ENCODE measurements at places on chromosomes 5 and 9.

DNA sequence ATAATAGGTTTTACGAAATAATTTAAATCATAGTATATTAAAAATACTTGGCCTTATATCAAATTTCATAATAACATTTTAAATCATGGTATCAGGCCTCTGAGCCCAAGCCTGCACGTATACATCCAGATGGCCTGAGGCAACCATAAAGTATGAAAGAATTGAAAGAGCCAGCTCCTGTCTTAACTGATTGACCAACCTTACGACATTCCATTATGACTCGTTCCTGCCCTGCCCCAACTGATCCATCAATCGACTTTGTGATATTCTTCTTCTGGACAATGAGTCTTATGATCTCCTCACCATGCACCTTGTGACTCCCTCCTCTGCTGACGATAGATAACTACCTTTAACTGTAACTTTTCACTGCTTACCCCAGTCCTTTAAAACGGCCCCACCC, 545.0 kb downstream of the MTRR start:
- no peak for DNase-seq

- no peak for DNase-seq
These were observed 1.5 kb downstream of the NDFIP1 start for GRCh38 chr5:142110046-142110531.

- no peak for DNase-seq
These were observed 101.0 kb upstream of the IRX2 start for GRCh38 chr5:2852446-2852845.

DNA sequence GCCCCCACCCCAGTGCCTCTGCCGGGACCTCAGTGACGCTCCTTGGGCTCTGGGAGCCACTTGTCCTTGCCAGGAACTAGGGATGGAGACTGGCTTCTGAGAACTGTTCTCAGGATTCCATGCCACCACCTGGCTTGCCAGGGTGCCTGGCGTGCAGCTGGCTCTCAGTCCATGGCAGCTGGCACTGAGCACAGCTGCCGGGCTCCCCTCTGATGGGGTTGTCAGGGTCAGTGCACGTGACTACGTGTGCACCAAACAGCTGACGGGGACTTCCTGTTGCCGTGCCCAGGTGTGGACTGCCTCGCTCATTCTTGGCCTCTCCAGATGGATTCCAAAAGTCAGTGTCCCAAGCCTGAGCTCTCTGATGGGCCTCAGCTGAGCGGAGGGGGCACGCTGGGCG, 9.4 kb downstream of the KCNT1 start:
- DNase-seq = no peak

DNA sequence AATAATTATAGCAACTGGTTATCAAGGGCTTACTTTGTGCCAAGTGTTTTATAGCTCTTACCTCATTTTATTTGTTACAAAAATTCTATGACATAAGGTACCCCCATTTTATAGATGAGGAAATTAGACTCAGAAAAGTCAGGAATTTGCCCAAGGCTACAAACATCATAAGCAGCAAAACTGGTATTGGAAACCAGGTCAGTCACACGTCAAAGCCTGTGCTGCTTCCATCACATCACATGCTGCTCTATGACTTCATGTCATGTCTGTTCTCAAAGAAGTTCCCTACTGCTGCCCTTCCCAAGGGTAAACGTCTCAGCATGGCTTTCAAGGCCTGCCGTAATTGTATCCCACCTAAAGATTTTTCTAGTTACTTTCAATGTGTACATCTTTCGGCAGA, 6.9 kb upstream of the KIF2A start:
- no peak for DNase-seq

DNA sequence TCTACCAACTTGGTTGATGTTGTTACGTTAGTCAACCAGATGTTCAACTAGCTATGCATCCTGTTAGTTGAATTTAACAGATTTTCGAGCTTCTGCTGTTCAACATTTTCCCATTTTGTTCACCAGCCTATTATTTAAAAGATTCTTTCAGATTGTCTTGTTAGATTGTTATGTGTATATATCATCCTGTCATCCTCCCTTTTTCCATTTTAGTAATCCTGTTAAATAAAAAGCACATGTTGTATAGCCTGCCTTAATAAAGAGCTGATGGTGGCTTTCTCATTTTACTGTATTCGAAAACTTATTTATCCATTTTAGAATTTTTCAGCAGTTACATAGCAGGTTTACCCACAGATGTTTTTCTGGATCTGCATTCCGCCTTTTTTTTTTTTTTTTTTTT, 4.3 kb downstream of the TMEFF1 start:
- DNase-seq = no peak

GRCh38 chr5:73940801-73941200, 314.8 kb downstream of the ARHGEF28 start:
- DNase-seq = no peak

GRCh38 chr5:99398976-99399375, 470.2 kb upstream of the CHD1 start:
- DNase-seq = no peak

DNA sequence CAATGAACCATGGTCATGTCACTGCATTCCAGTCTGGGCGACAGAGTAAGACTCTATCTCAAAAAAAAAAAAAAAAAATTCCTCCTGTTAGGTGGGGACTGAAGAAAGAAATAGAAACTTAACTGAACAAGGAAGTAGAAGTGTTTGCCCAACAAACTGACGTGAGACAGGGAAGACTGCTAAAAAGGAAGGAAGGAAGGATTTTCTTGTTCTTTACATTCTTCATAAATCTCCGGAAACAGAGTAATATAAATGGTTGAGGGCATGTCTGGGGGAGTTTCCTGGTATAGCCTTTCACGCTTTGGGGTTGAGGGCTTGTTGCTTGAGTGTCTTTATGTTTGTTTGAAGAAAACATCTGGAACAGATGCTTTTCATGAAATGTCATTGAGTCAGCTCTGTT, 3.1 kb downstream of the TOR1B start:
- DNase-seq = no peak

GRCh38 chr9:134360897-134361296, 34.6 kb downstream of the RXRA start:
- DNase-seq = no peak

DNA sequence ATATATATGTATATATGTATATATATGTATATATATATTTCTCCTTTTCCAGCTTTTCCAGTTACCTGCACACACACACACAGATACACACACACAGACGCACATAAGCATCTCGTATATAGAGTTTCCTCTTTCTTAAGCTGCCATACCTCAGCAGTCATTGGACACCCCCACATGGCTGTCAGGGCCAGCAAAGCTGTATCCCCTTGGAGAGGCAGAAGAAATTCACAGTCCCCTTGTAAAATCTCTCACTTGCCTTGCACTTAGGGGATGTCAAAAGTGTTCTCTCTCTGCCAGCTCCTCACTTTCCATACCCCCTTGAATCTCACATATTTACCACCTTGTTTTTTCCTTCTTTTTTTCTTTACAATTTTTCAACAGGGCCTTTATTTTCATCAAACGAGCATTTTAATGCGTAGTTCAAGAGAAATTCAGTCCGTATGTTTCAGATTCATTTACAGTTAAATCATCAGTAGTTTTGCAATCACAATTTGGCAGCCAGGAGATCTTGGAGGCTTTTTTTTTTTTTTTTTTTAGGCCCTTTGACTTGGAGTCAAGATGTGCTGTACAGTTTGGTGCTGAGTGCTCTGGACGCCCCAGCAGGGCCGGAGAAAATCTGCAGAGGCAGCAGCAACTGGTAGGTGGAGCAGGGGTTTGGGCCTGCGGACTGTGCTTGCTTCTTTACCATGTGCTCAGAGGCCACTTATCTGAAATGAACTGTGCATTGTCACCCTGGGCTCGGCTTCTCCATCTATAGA, 244.9 kb upstream of the KLF4 start:
- DNase-seq = no peak

DNA sequence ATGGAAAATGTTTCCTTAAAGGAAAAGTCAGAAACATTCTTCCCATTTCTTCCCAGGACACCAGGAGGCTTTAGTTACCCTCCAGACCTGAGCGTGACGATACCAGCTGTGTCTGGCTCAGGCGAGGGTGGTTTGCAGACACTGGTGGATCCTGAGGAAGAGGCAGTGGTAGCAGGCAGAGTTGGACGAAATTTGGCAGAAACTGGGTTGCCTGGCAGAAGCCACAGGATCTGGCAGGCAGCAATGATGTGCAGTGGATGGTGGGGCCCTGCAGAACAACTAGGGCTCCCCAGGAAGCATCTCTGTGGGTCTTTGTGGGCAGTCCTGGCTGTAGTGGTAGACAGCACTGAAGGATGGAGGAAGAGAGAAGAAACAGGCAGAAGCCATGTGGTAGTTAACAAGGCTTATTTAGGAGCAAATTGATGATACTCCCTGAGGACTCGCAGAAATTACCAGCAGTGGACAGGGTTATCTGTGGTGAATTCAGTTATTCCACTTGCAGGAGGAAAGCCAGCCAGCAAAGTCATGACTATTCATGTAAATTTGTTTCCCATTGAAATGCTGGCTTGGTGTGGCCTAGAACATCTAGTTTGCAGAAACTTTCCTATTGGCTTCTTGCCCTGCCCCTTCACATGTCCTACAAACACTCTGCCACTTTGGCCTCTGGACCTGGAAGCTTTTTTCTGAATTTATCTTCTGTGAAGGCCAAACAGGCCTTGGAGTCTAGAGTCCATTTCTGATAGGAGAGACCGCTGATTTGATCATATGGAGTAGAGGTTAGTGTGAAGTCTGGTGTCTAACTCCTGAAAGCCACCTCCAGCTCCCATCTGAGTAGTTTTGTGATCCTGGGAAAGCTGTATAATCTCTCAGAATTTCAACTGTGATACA, 212.0 kb downstream of the DMRT2 start:
- no peak for DNase-seq

DNA sequence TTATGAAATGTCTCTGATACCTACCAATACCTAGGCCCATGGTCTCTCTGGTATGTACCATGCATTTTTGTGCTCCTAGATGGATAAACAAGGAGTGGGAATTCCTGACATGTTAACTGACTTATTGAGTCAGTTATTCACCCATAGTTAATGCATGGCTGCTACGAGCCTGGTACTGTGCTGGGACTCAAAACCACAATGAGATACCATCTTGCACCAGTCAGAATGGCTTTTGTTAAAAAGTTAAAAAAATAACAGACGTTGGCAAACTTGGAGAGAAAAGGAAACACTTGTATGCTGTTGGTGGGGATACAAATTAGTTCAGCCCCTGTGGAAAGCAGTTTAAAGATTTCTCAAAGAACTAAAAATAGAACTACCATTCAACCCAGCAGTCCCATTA, 293.8 kb downstream of the OSTF1 start:
- DNase-seq = no peak

- no peak for DNase-seq
These were observed 674.0 kb downstream of the DMRTA1 start for GRCh38 chr9:23120630-23121029.

GRCh38 chr5:3634061-3634460, 38.4 kb downstream of the IRX1 start:
- no peak for DNase-seq

GRCh38 chr5:109681763-109682162, 8.0 kb upstream of the MAN2A1 start:
- no peak for DNase-seq

DNA sequence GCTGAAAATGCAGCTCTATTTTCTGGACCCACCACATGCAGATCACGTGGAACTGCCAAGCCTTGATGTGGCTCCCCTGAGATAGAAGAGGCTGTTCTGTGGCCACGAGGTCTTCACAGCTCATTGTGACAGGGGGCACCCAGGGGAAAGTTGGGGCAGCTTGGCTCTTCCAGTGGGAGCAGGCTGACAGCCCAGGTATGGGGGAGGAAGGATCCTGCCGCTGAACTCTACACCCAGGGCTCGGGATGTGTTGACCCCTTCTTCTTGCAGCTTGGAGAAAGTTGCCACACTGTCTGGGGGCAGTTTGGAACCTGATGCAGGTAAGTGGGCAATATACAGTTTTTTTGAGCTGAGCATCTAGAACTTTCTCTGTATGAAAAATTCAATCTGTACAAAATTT, 133.6 kb upstream of the PITX1 start:
- DNase-seq = no peak

GRCh38 chr9:104586496-104587180, 12.6 kb downstream of the OR13C5 start:
- DNase-seq = no peak

DNA sequence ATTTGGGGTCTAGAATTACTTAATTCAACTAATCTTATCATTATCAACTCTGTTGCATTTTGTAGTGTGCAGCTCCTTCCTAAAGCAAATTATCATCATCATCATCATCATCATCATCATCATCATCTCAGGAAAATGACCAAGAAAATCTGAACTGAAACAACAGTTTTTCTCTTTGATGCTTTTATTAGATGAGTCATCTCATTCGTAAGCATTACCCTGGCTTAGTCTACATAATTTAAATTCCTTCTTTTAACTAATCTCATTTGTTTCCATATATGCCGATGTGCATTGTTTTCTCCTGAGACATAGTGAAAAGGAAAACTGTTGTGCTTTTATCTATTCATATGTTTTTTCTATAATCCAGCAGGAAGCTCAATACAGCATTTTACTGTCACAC, 173.0 kb upstream of the PDE4D start:
- no peak for DNase-seq

GRCh38 chr5:91910247-91910646, 527.1 kb upstream of the ARRDC3 start:
- no peak for DNase-seq

DNA sequence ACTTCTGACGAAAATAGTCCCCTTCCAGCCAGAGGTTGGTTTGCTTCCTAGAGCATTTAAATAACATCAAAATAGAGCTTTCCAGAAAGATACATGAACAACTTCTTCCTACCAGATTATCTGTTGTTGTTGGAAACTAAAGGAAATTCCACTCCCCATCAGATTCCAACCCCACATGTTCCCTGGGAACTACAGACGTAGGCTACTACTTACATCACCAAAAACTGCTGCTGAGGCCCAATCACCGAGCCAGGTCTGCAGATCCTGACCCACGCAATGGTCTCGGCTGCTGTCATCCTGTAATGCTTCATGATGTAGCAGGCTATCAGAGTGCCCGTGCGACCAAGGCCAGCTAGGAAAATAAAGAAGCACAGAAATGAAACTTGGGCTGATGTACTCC, 73.4 kb downstream of the HABP4 start:
- DNase-seq = no peak

DNA sequence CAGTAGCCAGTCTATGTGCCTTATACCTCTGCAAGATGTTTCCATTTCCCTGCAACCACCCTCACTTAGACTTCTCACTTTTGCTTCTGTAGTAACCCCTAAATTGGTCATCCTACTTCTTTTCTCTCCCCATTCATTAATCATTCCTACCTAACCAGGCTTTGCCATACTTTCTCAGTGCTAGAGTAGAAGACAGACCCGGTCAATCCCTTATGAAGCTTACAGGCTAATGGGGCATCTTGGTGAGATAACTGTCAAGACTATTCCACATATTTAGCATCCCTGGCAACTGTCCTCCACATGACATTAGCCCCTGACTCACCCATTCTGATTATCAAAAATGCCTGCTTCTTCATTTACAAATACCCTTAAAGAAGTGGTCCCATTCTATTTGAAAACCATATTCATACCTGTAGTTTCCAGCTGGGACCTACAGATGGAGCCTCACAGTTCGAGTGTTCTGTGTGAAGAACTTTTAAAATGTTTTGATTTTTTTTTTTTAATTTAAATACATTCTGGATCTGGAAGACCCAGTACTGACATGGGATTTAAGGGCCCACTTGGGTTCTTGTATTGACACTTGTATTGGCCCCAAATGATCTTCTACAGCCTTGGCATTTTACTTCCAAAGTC, 21.0 kb downstream of the F2RL2 start:
- no peak for DNase-seq

GRCh38 chr5:89445106-89445745, 562.2 kb upstream of the MEF2C start:
- DNase-seq = no peak

GRCh38 chr5:157574456-157575380, 857 bp downstream of the ADAM19 start:
- DNase-seq = no peak

Measured in activated T-helper 1 cell treated with anti-CD3 and anti-CD28 coated beads, Interleukin-12 subunit alpha, Interleukin-12 subunit beta, Interleukin-2, Interleukin-4 antibody, amounts not matched to agents 30 ng/mL and 10 ng/mL and 1 ng/mL, durations not matched to agents 14 hours and 24 hours and 36 hours (primary cell).